ENCODE measurements at places on chromosomes 6 and 20.

- DNase-seq = no peak
These were observed 191.1 kb downstream of the FNDC1 start for GRCh38 chr6:159360306-159360705.

DNA sequence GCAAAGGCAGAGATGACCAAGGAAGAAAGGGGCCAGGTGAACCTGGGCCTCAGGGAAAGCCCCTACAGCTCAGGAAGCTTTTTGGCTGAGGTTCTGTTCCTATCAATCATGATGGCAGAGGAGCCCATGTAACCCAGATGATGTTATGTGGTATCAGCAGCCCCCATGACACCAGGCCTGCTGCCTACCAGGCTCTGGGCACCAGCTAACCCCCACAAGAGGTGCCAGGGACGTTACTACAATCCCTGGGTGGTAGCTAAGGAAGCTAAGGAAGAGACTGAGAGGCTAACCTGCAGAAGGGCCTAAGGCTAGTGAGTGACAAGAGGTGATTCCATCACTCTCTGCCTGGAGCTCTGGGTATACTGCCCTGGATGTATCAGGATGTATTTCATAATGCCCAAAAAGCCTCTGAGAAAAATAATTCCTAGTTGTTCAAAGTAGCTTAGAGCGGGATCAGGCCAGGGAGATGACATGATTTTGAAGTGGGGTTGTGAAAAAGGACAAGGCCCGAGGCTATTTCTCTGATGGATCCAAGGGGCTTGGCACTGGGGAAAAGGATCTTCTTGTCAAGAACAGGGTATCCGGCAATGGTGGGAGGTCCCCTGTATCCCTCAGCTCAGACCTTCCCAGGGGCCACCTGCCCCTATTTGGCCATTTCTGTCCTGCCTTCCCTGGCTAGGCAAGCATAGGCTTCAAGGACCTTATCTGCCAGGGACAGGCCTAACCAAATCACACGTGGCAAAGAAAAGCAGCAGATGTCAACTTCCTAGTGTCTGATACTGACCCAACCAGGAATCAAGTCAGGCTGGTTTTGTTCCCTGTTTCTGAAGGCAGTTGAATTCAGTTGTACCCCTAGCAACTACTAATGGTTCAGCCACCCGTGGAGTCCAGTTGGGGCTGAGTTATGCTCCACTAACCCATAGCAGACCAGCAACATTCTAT lies 41.3 kb downstream of the PANK2 start:
- DNase-seq = no peak

DNA sequence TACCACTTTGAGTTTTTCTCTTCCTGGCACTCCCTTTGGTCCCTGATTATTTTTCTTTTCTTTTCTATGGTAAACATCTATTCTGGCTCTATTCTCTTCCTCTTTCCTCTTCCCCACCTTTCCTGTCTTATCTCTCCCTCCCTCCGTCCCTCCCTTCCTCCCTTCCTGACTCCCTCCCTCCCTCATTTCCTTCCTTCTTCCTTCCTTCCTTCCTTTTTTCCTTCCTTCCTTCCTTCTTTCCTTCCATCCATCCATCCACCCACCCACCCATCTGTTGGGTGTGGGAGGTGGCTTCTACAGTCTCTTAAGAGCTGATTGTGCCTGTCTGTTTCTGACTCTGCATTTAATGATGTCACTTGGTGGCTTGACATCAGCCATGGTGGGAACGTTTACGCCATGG lies 43.5 kb upstream of the GTSF1L start:
- no peak for DNase-seq

- no peak for DNase-seq
These were observed 75.4 kb downstream of the RPP40 start for GRCh38 chr6:4928426-4928825.

GRCh38 chr6:15458021-15458459 lies 204.8 kb downstream of the DTNBP1 start:
- no peak for DNase-seq

DNA sequence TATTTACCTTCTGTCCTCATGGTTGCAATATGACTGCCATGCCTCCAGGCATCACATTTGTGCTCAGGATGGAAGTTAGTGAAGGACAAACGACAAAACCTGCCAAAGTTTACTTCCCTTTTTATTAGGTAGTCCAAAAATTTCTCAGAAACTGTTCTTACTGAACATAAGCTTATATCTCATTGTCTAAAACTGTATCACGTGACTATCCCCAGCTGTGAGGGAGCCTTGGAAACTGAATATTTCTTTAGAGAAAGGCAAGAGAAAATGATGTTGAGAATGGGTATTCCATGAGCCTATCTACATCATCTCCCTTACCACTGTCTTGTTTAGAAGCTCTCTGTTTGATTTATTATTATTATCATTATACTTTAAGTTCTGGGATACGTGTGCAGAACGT lies 303.6 kb upstream of the PRND start:
- no peak for DNase-seq
